CD4-positive, alpha-beta memory T cell (primary cell): ENCODE measurements at places on chromosomes 7 and 10. TPM values are rescaled to one million over a fixed set of nuclear protein-coding genes. Genes with fewer than 3 reads are reported as not detected.

The C10orf53 gene
- total RNA-seq = not detected

The PNLIPRP3 gene
- not detected for total RNA-seq

The LRWD1 gene
- 28.5 TPM for total RNA-seq

The ACTR3C gene
- 13.0 TPM for total RNA-seq

The PSD gene
- total RNA-seq = 5.4 TPM

The CDC123 gene
- 40.7 TPM for total RNA-seq

The EGFR gene
- not detected for total RNA-seq

The NAT16 gene
- not detected for total RNA-seq

The CRHR2 gene
- total RNA-seq = not detected

The LYZL2 gene
- total RNA-seq = not detected

The PILRA gene
- 5.8 TPM for total RNA-seq

The ZPBP gene
- not detected for total RNA-seq

- no peaks in the 10 kb centered on the region for H3K27me3 ChIP-seq
- DNase-seq = no peak
- no peak overlapping the region for H3K27ac ChIP-seq
- H3K36me3 ChIP-seq = no peaks in the 10 kb centered on the region
- H3K4me3 ChIP-seq = no peak overlapping the region
Observed at GRCh38 chr10:13231190-13231589, 3.0 kb downstream of the UCMA start.

DNA sequence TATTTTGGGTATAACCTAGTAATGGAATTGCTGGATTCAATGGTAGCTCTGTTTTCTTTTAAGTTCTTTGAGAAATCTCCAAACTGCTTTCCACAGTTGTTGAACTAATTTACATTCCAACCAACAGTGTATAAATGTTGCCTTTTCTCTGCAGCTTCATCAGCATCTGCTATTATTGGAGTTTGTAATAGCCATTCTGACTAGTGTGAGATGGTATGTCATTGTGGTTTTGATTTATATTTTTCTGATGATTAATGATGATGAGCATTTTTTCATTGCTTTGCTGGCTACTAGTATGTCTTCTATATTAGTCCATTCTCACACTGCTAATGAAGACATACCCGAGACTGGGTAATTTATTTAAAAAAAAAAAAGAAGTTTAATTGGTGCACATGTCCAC lies 248.6 kb upstream of the MAGI2 start:
- no peak for DNase-seq
- H3K27ac ChIP-seq = no peak overlapping the region
- no peaks in the 10 kb centered on the region for H3K36me3 ChIP-seq
- H3K27me3 ChIP-seq = no peaks in the 10 kb centered on the region

DNA sequence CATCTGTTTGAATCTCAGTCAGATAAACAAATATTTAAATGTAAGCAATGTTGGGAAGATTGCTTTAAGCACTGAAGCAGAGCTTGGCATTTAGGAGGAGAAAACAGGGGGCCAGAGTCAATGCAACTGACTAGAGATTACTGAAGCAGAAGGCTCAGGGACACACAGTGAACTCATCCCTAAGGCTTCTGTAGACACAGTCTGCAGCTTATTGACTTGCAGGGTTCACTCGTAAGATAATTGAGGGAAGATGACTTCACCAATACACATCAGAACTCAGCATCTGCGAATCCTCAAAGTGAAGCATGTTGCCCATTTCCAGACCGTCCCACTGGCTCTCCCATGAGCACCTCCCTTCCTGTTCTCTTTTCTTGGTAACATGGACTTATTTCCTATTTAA lies 363.4 kb upstream of the PFKP start:
- H3K27ac ChIP-seq = no peak overlapping the region
- no peaks in the 10 kb centered on the region for H3K36me3 ChIP-seq
- H3K4me1 ChIP-seq = no peaks in the 10 kb centered on the region

GRCh38 chr7:45978010-45978681 lies 57.1 kb upstream of the IGFBP3 start:
- no peaks in the 10 kb centered on the region for H3K36me3 ChIP-seq
- no peak overlapping the region for H3K27ac ChIP-seq
- no peak for DNase-seq
- no peak overlapping the region for H3K4me3 ChIP-seq

DNA sequence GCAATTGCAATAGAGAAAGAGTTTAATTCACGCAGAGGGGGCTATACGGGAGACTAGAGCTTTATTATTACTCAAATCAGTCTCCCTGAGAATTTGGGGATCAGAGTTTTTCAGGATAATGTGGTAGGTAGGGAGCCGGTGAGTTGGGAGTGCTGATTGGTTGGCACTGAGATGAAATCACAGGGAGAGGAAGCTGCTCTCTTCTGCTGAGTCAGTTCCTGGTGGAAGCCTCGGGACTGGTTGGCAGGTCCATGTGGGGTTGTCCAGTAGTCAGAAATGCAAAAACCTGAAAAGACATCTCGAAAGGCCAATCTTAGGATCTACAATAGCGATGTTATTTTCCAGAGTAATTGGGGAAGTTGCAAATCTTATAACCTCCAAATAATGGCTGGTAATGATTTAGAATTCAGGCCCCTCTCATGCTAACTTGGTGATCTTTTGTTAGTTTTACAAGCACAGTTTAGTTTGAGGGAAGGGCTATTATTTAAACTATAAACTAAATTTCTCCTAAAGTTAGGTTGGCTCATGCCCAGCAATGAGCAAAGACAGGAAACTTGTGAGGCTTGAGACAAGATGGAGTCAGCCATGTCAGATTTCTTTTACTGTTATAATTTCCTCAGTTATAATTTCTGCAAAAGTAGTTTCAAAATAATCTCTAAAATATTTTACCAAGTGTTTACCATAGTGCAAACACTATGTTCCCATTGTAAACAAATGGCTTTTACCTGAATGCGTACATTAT lies 39.4 kb upstream of the SLC25A13 start:
- H3K27ac ChIP-seq = no peak overlapping the region
- no peaks in the 10 kb centered on the region for H3K27me3 ChIP-seq
- DNase-seq = no peak
- H3K4me1 ChIP-seq = no peaks in the 10 kb centered on the region

- H3K27me3 ChIP-seq = no peaks in the 10 kb centered on the region
- H3K4me3 ChIP-seq = no peak overlapping the region
- no peaks in the 10 kb centered on the region for H3K4me1 ChIP-seq
Observed at GRCh38 chr7:81606078-81606863, 163.6 kb downstream of the HGF start.

DNA sequence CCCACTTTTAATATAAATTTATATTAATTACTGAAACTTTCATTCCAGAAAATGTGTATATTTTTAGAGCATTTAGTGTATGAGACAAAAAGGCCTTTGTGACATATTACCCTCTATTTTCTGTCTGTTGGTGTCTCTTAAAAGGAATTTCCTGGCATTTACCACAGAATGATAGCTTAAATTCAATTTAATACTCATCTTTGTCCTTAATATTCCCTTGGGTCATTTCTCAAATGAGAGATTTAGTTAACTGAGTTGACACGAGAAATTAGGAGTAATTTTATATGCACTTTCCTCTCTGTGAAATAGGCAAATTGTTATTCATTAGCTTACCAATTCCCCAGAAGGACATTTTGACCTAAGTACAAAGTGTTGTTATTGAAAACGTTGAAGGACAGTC lies 101.7 kb upstream of the CTTNBP2 start:
- no peak overlapping the region for H3K27ac ChIP-seq
- H3K4me3 ChIP-seq = no peak overlapping the region
- no peaks in the 10 kb centered on the region for H3K36me3 ChIP-seq
- H3K27me3 ChIP-seq = no peaks in the 10 kb centered on the region
- H3K4me1 ChIP-seq = no peaks in the 10 kb centered on the region

- H3K4me3 ChIP-seq = no peak overlapping the region
- H3K4me1 ChIP-seq = no peaks in the 10 kb centered on the region
- no peaks in the 10 kb centered on the region for H3K36me3 ChIP-seq
Observed at GRCh38 chr7:33730958-33731357, 174.4 kb upstream of the BMPER start.

- H3K27me3 ChIP-seq = no peaks in the 10 kb centered on the region
- no peak overlapping the region for H3K27ac ChIP-seq
- peaks cover 7% of the 10 kb centered on the region for H3K4me1 ChIP-seq
- H3K4me3 ChIP-seq = no peak overlapping the region
- peaks cover 64% of the 10 kb centered on the region for H3K36me3 ChIP-seq
Observed at GRCh38 chr7:149210551-149210950, 15.2 kb downstream of the ZNF282 start.

DNA sequence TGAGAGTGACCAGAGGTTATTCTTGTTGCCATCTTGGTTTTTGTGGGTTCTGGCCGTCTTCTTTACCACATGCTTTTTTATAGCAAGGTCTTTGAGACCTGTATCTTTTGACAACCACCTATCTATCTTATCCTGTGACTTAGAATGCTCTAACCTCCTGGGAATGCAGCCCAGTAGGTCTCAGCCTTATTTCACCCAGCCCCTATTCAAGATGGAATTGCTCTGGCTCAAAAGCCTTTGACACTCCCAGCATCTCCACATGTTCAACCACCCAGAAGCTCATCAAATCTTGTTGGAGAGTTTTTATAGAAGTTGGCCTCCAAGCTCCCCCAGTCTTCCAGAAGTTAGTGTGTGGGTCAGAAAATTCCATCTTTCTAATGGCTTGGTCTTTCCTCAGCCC lies 464.3 kb upstream of the NRP1 start:
- no peak for DNase-seq
- no peaks in the 10 kb centered on the region for H3K36me3 ChIP-seq
- no peak overlapping the region for H3K27ac ChIP-seq
- H3K27me3 ChIP-seq = no peaks in the 10 kb centered on the region

DNA sequence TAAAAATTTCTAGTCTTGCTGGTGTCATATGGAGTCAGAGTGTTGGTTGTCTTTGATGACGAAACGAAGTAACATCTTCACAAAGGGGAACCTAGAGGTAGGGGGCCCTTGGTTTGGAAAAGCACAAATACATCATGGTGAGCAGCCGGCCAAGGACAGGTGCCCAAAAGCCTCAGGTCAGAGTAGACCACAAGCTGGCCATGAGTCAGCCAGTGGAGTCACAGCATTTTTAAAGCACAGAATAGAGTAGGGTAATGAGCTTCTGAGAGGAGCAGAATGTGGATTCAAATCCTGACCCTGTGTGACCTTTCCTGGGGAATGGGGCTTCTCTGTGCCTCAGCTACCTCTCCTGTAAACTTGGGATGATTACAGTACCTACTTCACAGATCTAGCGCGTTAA lies 5.3 kb downstream of the CAMK2B start:
- no peaks in the 10 kb centered on the region for H3K27me3 ChIP-seq
- DNase-seq = no peak
- no peaks in the 10 kb centered on the region for H3K4me1 ChIP-seq
- H3K27ac ChIP-seq = no peak overlapping the region
- no peaks in the 10 kb centered on the region for H3K36me3 ChIP-seq

DNA sequence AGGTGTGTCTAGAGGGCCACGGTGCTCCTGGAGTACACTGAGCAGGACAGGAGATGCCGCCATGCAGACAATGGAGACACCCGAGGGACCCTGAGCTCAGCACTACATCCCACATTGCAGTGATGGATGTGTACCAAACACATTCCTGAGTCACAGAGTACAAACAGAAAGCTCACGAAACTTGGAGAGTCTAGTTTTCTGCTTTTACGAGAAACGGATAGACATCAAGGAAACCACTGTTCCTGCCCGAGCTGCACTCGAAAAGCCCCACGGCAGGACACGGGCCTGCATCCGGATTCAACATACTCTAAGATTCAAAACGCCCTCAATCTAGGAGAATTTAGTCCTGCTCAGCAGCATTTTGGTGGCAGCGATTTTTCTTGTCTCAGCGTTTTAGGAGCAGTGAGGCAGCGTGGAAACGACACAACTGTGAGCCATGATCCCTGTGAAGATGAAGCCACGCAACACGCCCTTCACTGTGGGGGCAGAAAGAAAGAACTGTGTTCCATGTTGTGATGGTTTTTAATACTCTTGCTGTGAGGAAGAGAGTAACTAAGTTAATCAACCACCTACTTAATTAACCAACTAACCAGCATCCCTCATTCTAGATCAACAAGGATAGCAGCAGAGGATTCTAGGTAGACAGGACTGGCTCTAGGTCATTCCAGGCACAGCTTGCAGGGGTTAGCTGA lies 3.2 kb downstream of the TNS3 start:
- no peaks in the 10 kb centered on the region for H3K4me1 ChIP-seq
- no peaks in the 10 kb centered on the region for H3K27me3 ChIP-seq
- no peak overlapping the region for H3K27ac ChIP-seq
- H3K36me3 ChIP-seq = no peaks in the 10 kb centered on the region
- no peak for DNase-seq

DNA sequence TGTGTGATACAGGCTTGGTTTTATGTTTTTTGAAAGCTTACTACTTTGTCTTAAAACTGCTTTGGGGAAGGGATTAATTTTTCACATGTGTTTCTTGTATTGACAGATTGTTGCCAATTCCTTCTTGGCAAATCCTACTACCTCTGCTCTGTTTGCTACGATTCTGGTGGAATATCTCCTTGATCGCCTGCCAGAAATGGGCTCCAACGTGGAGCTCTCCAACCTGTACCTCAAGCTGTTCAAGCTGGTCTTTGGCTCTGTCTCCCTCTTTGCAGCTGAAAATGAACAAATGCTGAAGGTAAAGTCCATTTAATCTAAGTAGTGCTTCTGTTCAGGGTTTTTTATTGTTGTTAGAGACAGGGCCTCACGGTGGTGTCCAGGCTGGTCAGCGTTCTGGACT lies 33.6 kb downstream of the TRRAP start:
- no peak overlapping the region for H3K4me3 ChIP-seq
- no peaks in the 10 kb centered on the region for H3K27me3 ChIP-seq
- H3K27ac ChIP-seq = no peak overlapping the region
- DNase-seq = no peak

DNA sequence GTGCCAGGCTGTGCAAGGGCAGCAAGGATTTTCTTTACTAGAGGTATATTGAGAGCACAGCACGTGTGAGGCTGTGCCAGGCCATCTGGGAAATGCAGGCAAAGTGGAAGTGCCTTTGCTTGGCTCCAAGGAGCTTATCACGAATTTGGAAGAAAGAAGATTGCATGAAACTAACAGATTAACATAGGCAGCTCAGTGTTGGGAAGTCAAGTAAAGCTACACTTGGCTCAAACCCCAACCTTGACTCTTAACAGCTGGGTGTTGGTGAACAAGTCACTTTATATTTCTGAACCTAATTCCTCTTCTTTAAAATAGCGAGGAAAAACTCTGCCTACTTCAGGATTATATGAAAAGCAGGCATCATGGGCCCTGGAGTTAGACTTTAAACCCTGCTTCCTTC lies 105.2 kb downstream of the PLCE1 start:
- H3K4me3 ChIP-seq = no peak overlapping the region
- no peak for DNase-seq
- H3K27me3 ChIP-seq = no peaks in the 10 kb centered on the region
- H3K36me3 ChIP-seq = no peaks in the 10 kb centered on the region

- H3K4me1 ChIP-seq = no peaks in the 10 kb centered on the region
- H3K27me3 ChIP-seq = no peaks in the 10 kb centered on the region
- no peak overlapping the region for H3K27ac ChIP-seq
- H3K36me3 ChIP-seq = no peaks in the 10 kb centered on the region
- no peak for DNase-seq
Observed at GRCh38 chr10:120516426-120516825, 59.4 kb downstream of the PLPP4 start.

GRCh38 chr7:87480386-87480785 lies 4.9 kb upstream of the ABCB4 start:
- no peak overlapping the region for H3K4me3 ChIP-seq
- no peak for DNase-seq
- no peak overlapping the region for H3K27ac ChIP-seq
